Suprapubic skin (tissue), 4 donors: ENCODE measurements at places on chromosomes 16 and 17. TPM values are rescaled to one million over a fixed set of nuclear protein-coding genes. Genes with fewer than 3 reads are reported as not detected.

Gene APOBR
- 1.1 TPM for total RNA-seq

Gene PALB2
- 16.8 TPM for total RNA-seq

Gene BFAR
- 44.4 TPM for total RNA-seq

Gene WFDC1
- 0.49 TPM for total RNA-seq

Gene KCNG4
- total RNA-seq: not detected

Gene TBC1D16
- total RNA-seq: 20.7 TPM
